Right cardiac atrium (tissue), 5 donors: ENCODE measurements at places on chromosomes 11 and 22.

DNA sequence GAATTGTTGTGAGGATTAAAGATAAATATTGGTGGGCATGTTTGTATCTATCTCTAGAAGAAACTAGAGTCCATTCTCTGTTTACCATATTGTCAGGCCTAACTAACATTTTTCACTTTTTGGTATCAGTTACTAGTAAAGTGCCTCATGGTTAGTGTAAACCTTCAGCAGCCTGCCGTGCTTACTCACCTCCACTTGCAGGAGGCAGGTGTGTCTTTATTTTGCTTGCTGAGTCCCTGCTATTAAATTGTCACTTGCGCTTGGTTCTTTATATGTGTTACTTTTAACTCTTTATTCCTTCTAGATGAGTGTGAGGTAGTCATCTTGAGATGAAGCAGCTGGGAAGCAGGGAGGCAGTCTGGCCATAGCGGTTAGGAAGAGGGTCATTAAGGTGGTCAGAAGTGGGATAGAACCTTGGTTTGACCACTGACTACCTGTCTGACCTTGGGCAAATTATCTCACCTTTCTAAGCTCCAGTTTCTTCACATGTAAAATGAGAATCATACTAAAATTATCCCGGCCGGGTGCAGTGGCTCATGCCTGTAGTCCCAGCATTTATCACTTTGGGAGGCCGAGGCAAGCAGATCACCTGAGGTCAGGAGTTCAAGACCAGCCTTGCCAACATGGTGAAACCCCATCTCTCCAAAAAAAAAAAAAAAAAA, 21.2 kb downstream of the PPP6R3 start:
- no peak for DNase-seq

DNA sequence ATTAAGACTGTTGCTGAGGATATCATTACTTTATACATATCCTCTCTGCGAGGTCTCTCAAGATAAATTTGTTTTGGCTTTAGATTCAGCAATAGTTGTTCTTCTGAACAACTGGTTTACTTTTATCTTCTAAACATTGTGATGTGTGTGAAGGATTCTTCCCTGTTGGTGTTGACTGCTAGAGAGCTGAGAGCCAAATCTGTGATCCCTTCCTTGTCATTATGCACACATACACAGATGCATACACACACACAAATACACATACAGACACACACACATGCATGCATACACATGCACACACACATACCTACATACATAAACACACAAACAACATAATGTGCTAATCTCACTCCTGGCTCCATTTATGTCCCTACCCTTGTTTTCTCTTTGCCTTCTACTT, 137.0 kb downstream of the SNX19 start:
- no peak for DNase-seq

GRCh38 chr11:44611088-44611487, 45.6 kb downstream of the CD82 start:
- DNase-seq = no peak

DNA sequence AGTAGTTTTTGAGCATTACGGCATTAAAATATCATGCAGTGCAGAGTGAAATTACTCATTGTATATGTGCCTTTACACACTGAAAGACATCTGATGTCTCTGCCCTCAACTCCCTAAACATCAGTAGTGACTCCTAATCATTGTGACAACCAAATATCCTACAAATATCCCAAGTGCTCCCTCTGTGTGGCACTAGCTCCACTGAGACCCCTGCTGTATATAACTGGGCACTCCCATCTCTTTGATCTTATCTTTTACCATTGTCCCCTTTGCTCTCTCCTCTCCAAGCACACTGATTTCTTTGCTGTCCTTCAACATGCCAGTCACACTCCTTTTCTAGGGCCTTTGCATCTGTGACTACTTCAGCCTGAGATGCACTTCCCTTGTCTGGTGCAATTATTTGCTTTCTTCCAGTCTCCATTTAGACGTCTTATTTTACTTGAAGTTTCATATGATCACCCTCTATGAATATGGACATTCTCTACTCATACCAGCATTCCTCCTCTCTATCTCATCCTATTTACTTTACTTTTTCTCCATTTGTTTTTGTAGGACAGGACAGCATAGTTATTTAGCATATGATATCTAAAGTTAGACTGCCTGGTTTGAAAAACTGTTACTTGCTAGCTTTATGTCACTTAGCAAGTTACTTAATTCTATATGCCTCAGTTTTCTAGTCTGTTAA, 2.4 kb downstream of the SLC5A12 start:
- DNase-seq = no peak

DNA sequence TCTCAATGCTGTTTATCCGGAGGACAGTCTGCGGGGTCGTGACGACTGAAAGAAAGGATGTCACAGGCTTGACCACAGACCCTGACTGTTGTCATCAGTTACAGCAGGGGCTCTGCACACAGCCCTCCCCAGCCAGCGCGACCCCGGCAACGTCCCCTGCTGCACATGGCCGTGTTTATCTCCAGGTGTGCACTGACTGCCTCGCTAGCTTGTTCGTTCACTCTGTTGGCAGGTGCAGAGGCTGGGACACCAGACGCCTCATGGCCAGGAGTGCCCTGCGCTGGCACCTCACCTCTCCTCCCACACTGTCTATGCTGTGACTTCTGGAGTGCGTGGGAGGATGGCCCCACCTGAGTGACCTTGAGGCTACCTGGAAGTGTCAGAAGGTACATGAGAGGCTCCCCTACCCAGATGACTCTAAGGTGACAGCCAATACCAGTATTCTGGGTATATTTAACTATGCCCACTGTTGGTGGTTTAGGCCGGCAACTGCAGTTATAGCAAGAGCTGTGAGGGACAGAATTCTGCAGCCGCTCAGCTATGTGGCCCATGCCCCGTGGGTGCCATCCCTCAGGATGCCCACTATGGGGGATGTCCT, 12.2 kb downstream of the MRPL21 start:
- DNase-seq = no peak

- DNase-seq = no peak
These were observed 331.8 kb downstream of the AASDHPPT start for GRCh38 chr11:106409222-106409621.

GRCh38 chr11:100546714-100547113, 140.4 kb upstream of the ARHGAP42 start:
- no peak for DNase-seq

GRCh38 chr11:30435488-30435887, 112.6 kb downstream of the ARL14EP start:
- no peak for DNase-seq

DNA sequence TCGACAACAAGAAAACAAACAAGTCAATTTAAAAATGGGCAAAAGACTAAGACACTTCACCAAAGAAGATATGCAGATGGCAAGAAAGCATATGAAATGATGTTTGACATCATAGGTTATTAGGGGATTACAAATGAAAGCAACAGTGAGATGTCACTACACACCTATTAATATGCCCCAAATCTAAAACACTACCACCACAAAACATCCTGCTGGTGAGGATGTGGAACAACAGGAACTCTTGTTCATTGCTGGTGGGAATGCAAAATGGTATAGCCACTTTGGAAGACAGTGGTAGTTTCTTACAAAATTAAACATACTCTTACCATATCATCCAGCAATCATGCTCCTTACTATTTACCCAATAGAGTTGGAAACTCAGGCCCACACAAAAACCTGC, 29.0 kb downstream of the PRRG4 start:
- no peak for DNase-seq

- DNase-seq = no peak
These were observed 481.7 kb downstream of the NTM start for GRCh38 chr11:131851964-131852755.

- peak; percentile 77 for DNase-seq
These were observed 68.4 kb downstream of the IGLL5 start for GRCh38 chr22:22955866-22956535.

DNA sequence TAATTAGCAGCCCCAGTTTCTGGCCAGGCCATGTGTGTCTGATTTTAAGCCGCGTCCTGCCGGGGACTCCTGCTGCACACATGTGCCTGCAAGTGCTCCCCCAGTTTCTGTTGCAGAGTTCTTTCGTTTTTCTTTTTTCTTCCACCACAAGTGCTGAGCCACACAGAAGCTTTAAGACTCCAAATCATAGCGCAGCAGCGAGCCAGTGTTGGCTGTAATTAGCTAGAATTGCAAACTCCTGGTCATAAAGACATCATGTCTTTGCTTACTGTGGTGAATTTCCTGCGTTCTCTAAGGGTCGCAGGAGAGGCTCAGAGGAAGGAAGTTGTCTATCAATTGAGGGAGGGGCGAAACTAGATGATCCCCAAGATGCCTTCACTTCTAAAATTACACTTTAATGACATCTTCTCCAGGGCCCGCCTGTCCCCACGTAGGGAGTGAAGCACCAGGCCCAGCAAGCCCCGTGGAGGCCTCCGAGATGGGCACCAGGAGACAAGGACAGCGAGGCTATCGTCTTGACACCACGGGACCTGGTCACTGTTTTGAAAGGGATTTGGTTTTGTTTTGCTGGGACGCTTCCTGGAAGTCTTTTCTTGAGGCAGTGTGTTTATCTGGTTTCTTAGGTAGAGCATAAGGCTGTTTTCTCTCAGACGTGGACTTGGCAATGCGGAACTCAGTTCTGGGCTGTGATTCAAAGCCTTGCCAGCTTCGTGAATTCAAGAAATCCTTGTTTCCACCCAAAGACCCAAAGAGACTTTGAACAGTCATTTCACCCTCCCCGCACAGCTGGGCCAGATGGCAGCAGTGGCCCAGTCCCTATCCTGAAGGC, 71.8 kb downstream of the UBASH3B start:
- no peak for DNase-seq

DNA sequence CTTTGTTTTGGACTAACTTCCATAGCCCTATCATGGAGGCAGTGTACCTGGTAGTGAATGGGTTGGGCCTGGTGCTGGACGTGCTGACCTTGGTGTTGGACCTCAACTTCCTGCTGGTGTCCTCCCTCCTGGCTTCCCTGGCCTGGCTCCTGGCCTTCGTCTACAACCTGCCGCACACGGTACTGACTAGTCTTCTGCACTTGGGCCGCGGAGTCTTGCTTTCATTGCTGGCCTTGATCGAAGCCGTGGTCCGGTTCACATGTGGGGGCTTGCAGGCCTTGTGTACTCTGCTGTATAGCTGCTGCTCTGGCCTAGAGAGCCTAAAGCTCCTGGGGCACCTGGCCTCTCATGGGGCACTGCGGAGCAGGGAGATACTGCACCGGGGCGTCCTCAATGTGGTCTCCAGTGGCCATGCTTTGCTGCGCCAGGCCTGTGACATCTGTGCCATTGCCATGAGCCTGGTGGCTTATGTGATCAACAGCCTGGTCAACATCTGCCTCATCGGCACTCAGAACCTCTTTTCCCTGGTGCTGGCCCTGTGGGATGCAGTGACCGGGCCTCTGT, 846 bp downstream of the RNF26 start:
- DNase-seq = no peak

DNA sequence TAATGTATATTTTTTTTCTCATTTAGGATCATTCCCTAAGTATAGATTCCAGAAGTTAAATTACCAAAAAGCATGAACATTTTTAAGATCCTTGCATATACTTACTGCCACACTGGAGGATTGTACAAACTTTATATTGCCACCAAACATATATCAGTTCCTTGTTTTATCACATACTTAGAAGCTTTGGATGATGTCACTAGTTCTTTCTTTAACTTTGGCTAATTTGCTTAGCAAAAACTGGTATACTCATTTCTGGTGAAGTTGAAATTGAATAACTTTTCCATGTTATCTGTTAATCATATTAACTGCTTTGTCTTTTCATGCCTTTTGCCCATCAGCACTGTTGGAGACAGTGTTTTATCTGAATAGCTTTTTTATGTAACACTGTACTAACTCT, 31.6 kb upstream of the PRDM10 start:
- no peak for DNase-seq

DNA sequence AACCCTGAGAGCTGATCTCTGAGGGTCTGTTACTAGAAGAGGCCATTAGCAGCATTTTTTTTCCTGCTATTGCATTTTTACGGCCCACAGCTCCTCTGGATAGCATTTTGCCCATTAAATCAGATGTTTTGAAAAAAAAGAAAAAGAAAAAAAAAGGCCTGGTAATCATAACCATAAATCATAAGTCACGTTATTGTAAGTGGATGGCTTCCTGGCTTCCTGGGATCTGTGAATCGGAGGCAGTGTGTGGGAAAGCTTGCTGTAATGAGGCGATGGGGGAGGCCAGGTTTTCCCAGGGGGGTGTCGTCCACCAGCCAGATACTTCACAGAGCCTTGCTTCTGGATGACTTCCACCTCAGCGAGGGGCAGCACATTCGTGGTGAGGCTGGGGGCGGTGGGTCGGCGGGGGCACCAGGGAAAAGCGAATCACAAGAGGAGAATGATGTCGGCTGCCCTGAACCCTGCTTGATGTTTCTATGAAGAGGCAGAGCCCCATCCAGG, 106.5 kb upstream of the SYT13 start:
- no peak for DNase-seq

GRCh38 chr11:64232182-64232966, 2.0 kb upstream of the VEGFB start:
- no peak for DNase-seq

DNA sequence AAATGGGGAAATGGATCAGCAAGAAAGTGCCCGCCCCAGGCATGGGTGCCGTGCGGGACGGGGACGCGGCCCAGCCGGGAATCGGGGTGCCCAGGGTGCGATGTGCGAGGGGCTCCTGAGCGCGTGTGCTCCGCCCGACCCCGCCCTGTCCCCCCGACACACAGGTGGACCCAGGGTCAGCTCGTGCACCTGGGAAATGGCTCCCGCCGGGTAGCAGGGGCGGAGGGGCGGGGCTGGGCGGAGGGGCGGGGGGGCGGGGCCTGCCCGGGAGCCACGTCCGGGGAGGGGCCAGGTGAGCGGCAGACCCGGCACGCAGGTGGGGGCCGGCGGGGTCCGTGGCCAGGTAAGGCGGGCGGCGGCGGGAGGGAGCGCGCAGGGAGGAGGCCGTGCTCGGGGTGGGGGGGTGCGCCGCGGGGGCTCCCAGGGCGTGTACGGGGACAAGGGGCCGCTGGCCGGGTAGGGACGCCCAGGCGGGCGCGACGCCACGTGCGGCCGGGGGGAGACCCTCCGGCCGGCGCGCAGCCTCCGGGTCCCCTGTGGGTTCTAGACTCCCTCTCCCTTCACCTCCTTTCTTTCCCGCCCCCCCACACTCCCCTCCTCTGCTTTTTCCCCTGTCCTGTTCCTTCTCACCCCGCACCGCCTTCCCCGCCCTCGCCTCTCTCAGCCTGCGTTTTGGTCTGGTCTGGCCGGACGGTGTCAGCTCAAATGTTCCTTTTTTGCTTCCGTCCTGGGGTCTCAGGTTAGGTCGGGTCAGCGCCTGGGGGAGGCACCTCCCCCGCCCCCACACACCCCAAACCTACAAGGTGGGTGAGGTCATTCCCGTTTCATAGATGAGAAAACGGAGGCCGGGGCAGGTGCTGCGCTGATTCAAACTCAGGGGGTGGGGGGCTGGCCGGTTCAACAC, at the start of gene ARHGAP8:
Gene ARHGAP8, plus strand, starts transcription at position 291 of the 904 bp plus-strand sequence. CDS start 33,953 bp downstream, outside the sequence.
- no peak for DNase-seq
